ENCODE measurements at places on chromosomes 2 and 18.

DNA sequence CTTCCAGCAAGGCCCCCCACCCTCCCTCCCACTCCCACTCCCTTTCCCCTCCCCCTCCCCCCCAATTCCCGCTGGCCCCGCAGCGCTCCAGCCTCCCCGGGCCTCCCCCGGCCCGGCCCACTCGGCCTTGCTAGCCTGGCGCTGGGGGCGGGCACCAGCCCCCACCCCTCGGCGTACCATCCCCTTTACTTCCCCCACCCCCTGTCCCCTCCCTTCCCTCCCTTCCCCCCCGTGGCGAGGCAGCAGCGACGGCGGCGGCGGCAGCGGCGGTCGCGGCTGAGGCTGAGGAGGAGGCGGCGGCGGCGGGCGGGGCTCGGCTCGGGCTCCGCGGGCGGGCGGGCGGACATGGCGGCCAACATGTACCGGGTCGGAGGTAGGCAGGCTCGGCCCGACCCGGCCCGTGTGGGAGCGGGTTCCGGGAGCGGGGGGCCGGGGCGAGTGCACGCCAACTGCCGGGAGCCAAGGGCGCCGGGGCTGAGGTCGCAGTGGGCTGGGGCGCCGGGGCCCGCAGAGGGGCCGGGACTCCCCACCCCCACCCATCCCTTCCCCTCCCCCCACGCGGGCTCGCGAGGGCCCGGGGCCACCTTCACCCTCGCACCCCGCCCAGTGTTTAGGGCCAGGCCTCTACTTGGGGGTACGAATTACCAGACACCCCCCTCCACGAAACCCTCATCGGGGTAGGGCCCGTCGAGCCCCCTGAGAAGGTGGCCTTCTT is at the start of gene MTA3:
Gene MTA3, plus strand, starts transcription at position 232 of the 715 bp plus-strand sequence. Its CDS starts 114 bp downstream, at position 346.
- peak; percentile 19 for DNase-seq

GRCh38 chr2:42848265-42848664 is 55.9 kb upstream of the HAAO start:
- DNase-seq = no peak

DNA sequence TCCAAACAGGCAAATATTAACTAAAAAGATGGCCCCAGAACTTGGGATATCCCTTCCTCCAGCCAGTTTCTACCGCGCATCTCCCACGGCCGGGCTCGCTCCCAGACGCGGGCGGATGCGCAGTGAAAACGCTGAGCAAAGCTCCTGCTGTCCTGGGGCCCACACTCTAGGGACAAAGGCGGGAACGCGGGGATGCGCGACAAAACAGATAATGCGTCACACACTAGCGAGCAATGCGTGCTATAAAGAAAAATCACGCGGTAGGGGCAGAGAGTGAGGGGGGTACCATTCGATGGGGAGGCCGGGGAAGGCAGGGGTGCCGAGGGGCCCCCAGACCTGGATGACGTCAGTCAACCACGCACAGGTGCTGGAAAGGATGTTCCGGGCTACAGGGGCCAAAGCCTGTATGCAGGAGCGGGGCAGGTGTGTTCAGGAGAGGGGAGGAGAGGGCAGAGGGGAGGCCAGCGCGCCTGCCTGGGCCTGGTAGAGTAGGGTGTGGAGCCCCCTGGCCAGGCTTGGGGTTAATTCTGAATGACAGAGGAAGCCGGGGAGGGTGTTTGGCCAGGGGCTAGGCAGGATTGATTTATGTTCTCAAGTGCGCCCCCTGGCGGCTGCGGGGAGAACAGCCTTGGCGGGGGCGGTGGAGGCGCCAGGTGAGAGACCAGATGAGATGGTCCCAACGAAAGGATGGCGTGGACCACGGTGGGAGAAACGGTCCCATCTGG is 14.9 kb upstream of the ITM2C start:
- DNase-seq = no peak

GRCh38 chr18:60448487-60449267 is 76.1 kb upstream of the MC4R start:
- no peak for DNase-seq

GRCh38 chr18:10329101-10329500 is 125.3 kb upstream of the APCDD1 start:
- DNase-seq = no peak

DNA sequence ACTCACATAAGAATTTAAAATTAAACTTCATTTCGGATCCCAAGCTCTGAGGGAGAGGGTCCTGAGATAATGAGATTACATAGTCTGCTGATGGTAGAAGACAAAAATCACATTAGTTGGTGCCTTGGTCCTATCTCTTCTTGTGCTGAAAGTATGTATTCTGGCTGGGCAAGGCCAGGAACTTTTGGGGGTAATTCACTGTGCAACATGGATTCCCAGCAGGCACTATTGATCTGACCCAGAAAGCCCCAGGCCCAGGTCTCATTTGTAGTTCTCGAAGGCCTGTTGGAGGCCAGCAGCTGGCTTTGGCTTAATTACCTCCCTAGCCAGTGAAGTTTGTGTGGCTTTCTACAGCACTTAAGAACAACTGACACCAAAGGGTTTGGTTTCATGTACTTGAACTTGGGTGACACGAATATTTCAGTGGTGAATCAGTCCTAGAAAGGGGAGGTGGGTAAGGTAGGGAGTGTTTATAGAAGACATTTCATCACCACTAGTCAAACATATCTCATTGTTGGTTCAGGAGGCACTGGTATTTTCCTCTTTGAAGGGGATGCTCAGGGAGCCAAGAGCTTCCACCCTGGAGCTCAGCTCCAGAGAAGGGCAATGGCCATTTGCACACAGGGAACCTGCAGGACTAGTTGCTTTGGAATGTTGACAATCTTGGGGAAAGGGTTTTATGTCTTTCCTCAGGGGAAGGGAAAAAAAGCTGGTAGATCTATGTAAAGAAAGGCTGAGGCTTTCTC is 217.8 kb downstream of the OSR1 start:
- no peak for DNase-seq

DNA sequence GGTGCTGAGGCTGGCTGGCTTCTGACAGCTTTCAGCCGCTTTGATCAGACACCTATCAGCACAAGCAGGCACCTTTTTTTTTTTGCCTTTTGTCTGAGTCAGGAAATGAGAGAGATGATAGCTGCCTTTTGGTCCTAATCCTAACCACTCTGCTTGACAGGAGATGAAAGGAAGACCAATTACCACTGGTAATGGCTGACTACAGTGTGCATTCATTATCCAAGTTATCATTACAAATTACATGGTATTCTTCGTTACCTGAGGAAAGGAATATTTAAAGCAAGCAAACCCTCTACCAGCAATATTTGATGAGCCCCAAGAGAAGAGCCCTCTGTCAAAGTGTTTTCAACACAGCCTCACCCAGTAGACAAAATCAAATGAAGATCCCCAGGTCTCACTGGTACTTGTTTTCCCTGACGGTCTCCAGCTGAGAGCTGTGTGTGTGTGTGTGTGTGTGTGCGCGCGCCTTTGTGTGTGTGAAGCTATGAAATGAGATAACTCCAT is 925.7 kb downstream of the DCDC2C start:
- no peak for DNase-seq

- no peak for DNase-seq
Observed at GRCh38 chr2:207819021-207819797, 49.5 kb upstream of the FZD5 start.

GRCh38 chr2:212530373-212530772 is 8.2 kb downstream of the ERBB4 start:
- DNase-seq = no peak

- DNase-seq = no peak
Observed at GRCh38 chr2:72833084-72833714, 7.4 kb upstream of the EXOC6B start.

- no peak for DNase-seq
Observed at GRCh38 chr18:63867368-63868125, 20.0 kb upstream of the SERPINB2 start.

DNA sequence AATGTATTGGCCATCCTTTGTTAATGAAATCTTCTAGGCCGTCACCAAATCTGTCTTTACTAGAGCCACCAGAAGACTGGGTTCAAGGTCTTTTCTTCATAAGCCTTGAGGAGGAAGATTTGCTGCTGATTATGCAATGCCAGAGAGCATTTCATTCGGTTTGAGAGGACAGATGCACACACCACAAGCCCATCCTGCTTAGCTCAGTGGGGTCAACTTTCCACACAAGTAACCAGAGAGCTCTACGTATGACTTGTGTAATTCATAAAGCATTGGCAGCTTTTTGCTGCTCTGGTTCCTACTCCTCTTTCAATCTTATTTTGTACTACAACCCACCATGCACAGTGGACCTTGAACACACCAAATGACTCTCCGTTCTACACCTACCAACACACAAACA is 106.9 kb downstream of the OSR1 start:
- DNase-seq = no peak

DNA sequence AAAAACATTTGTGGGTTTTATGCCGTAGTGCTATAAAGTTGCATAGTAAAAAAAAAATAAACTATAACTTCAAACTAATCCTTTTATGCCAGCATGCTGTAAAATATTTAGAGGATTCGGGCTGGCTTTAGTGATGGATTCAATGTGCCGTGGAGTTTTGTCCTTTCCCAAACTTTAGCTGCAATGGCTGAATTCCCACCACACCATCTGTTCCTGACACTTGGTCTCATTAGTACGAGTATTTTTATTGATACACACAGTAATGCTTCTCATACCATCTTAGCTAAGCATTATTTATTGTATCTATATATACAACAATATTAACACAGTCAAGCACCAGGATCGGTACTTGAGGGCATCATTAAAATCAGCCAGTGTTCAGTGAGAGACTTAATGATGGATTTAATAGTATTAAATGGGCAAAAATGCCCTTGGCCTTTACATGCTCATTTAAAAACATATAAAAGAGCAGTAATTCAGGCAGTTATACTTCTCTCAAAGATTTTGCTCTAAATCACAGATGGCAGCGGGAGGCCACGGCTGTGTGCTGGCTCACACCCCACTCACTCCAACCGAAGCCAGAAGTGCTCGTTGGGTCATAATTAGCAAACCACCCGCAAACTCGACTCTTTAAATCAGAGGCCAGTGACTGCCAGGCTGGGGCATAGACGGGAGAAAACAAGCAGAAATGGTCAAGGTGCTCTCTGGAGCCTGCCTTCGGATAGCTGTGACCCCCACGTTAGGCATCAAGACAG is 297.0 kb upstream of the REV1 start:
- DNase-seq = no peak

- DNase-seq = no peak
Observed at GRCh38 chr18:9319333-9319732, 15.2 kb upstream of the TWSG1 start.

DNA sequence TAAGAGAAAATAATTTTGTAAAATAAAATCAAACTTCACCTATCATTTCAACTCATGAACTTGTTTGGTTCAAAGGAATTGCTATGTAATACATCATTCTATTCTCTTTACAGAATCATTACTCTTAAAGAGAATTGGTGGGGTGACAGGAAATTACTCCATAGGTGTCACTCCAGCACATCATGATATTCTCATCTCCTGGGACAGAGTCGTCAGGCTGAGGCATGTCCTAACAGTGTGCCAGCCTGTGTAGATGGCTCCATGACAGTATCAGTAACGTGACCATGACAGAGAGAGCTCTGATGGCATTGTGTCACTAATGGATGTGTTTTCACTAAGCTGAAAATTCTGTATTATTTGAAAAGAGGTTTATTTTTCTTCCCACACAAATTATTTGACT is 13.9 kb downstream of the SPATS2L start:
- no peak for DNase-seq

DNA sequence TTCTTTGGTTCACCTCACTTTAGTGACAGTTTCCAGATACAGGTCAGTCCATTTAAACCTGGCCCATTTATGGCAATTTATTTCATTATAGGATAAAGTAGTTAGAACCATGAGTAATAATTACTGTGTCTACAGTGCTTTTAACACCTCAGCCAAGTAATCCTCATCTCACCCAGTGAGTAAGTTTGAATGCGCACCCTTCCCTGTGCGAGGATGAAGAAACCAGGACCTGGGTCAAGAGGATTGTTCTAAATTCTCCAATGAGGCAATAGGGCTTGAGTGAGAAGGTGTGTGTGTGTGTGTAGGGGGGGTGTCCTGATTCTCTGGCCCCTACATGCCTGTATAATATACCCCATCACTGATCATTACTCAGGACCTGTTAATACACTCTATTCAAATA is 854 bp upstream of the MYO1B start:
- no peak for DNase-seq

DNA sequence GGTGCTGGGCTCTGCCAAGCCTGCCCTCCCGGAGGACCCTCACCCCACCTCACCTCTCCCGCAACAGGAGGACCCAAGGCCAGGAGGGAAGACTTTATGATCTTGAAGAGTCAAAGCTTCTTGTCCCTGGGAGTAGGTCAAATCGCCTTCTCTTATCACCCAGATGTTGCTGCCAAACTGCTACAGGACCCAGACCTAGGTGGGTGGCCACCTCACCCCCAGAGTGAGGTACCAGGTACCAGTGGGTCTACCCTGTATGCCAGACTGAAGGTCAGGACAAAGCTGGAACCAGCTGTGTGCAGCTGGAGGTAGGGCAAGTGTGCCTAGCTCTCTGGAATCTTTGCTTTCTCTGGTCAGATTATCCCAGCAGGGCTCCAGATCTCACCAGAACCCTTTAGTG is 197.2 kb downstream of the ZFP36L2 start:
- no peak for DNase-seq

DNA sequence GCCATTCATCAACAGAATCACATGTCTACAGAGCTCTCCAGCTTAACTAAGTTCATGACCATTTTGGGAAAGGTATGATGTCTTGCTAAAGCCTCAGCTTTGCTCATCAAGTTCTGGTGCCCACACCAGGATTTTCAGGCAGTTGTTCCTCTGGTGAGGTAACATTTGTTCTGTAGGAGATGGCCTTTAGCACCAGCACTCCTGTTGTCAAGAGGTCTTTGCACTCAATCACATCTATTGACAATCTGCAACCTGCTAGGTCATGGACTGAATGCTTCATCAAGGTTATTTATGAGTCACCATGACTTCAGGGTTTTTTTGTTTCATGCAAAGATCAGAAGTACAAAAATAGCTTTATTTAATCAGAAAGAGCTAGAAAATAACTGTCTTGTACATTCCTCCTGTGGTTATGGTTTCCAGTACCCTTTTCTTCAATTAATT is 36.6 kb upstream of the VIT start:
- DNase-seq = no peak

- no peak for DNase-seq
Observed at GRCh38 chr2:144010096-144010836, 509.7 kb downstream of the ZEB2 start.

DNA sequence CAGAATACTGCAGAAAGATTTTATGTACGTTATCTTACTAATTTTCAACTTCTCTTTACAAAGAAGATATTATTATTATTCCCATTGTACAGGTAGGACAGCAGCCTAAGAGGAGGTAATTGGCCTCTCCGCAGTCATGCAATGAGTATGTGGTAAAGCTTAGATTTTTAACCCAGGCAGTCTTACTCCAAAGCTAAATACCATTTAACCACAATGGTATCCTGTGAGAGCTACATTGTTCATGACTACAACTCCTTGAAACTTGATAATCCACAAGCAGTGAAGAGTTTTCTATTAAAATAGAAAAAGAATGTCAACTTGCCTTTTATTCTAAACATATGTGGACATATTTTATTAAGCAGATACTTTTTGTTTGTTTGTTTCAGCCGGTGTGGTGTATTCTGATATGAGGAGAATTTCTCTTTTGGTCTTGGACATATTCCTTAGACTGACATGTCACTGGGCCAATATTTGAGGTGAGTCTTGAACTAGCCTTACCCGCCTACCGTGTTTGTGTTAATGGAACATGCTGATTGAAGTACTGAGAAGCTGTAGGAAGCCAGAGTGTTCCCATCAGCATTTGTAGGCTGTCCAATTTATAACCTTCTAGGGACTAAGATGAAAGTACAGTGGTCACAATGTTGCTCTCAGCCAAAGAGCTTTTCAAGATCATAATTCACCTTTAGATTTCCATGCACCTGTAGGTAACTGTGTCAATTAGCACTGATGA is 293.9 kb upstream of the DCC start:
- no peak for DNase-seq
